Posterior cingulate gyrus (tissue), 11 donors: ENCODE measurements at places on chromosomes 12 and 14.

- no peak for DNase-seq
These were observed 413 bp upstream of the TUBA1C start for GRCh38 chr12:49264466-49264872.

- no peak for DNase-seq
These were observed 19.5 kb upstream of the GAS2L3 start for GRCh38 chr12:100553936-100554335.

DNA sequence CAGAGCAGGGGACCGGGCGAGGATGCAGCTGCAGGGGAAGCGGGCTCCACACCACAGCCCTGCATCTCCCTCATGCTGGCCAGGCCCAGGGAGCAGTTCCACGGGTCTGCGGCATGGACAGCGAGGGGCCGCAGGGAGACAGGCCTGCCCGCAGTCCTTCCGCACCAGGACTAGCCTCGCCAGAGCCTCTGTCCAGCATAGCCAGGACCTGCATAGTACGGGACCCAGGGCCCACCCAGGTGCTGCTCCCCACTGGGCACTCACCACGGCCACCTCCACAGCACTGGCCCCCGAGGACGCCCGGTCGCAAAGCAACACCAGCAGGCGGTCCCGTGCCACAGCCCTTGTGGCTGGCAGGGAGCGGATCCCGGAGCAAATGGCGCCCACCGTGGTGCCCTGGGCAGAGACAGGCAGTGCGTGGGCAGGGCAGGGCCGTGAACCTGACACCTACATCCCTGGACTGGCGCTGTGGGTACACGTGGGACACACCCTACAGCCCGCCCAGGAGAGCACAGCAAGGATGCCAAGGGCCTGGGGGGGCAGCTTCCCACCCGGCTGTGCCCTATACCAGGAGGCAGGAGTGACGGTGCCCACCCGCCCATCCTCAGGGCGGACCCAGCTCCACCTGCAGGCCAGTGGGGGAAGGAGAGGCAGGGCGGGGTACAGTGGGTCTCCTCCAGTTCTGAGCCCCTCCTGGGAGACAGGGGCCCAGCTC lies 23.8 kb downstream of the JAG2 start:
- no peak for DNase-seq

DNA sequence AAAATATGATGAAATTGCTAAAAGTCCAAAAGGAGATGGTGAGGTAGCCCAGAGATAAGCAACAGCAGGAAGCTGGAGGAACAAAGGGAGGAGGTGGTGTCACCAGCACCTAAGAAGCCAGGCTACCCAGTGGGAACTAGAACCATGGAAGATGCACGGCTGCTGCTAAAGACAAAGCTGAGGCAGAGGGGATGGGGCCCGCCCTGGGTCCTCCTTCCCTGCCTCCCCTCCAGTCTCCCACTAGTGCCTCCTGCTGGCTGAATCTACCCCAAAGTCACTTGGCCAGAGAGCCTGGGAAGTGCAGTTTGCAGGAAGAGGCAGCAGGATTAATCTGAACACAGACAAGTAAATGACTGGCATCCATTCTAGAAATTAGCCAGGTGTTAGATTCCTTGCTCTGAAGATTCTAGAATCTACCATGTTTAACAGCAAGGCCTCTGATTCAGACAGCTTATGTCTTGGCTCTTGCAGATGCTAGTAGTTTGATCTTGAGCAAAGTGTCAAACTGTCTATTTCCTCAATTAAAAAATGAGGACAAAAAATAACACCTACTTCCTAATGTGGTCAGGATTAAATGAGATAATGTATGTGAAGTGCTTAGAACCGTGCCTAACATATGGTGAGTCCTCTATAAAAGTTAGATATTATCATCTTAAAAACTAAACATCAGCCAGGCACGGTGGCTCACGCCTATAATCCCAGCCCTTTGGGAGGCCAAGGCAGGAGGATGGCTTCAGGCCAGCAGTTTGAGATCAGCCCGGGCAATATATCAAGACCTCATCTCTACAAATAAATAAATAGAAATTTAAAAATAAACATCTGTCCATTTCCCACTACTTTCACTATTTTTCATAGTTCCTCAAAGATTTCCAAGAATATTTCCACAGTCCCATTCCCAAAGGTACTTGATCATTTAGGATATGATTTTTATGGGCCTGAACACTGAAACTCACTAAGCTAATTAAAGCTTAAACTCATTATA lies 5.8 kb upstream of the LRP10 start:
- no peak for DNase-seq

DNA sequence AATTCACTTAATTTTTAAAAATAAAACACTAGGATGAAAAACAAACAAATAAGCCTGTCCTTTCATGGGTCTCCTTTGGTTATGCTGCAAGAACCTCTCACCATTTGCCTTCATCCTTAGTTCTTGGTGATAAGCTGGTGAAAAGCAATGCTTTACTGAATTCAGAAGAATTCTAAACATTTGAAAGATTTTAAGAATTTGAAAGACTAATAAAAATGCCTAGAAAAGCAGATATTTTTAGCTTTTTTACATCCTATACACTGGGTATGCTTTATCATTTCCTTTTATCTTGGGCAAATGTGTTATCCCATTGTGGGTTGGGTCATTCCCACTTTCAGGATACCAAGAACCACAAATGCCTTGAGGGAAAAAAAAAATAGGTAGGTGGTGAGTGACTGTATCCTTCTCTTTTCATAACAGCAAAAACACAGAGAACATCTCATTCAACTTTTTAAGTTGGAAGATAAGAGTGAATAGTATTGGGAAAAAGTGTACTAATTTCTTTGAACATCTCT lies 197.1 kb upstream of the ABCD2 start:
- no peak for DNase-seq

GRCh38 chr12:12807970-12808702 lies 5.0 kb upstream of the DDX47 start:
- no peak for DNase-seq

GRCh38 chr12:88451205-88451604 lies 129.1 kb downstream of the KITLG start:
- no peak for DNase-seq

- peak; percentile 49 for DNase-seq
These were observed 1.0 kb downstream of the FAIM2 start for GRCh38 chr12:49902399-49903350.

DNA sequence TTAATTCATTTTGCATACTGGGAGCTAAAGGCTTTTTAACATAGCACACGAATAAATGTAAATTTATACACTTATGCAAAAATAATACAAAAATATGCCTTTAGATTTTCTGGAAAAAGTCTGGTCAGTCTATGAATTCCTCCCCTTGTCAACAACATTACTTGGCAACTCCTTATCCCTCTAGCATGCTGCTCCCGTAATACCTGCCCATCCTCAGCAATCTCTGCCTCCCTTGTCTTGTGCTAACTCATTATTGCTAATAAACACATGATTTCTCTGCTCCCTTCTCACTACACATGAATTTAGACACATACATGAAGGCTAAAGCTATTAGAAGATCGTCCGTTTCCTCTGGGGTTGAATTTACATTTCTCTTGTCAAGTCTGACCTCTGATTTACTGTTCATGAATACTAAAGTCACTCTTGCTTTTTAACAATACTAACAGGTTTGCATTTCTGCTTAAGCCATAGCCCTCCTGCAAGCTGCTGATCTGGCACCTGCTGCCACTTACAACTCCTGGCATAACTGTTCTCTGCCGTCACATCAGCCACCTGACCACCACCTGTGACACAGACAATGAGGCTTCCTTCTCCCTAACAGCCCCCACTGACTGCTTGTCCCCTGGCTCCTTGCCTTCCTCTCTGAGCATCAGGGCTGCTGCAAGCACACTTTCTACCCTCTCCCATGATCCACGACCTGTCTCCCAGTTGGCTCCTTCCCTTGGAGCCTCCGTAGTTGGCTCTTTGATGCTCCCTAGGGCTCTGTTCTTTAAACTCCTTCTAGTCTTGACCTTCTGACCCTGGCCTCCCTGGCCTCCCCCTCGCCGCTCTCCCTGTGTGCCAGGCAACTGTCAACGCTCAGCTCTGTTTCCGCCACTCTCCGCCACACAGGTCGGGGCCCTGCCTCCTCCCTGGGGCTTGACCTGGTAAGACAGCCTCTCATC lies 177.6 kb downstream of the CALM1 start:
- DNase-seq: no peak

DNA sequence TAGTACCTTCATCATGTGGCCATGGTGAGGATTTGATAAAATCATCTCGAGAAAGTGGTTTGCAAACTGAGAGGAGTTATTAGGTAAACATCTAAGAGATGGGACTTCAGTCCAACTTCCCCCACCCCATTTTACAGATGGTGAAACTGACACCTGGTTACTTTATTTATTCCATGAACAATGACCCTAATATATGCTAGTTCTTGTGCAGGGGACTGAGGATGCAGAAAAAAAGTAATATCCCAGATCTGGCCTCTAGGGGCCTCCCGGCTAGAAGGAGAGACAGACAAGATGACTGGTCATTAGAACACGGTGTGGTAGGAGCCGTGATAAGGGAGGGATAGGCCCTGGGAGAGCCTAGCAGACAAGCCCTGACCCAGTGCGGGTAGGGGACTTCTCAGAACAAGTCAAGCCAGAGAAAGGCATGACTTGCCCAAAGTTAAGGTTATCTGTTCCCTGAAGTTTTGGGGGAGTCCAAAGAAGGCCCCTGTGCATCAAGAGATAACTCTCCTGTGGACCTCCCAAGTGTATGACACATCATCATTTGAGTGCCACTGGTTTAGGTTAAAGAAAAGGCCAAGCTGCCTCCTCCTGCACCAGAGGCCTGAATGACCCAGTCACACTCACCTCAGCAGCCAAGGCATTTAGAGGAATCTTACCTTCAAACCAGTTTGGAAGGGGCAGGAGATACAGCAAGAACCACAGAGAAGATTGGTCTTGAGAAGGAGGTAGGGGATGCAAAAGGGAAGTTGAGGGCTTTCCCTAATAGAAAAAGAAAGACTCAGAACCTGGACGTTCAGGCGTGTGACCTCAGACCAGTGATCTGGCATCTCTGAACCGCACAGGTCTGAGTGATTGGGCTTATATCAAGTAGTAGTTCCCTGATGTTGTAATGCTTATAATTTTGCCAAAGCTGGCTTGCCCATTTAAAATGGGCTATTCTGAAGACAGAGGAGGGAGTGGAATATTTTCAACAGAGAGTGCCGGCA lies 1.6 kb downstream of the CMKLR1 start:
- DNase-seq: no peak

- no peak for DNase-seq
These were observed 59.6 kb upstream of the NCOR2 start for GRCh38 chr12:124626971-124627411.

DNA sequence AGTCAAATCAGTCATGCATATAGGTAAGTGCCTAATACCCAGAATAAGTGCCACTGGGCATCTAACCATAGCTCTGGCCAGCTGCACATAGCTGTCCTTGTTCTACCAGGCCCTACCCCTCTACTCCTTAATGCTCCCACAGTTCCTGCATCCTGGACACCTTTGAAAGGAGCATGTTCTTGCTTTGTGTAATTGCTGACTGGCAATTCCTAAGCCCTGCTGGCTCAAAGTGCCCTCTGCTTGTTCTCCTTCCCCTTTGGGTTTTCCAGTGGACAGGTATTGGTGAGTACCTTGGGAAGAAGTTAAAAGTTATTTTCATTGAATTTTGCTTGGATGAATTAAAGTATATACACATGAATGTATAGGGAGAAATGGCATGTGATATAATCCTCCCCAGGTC lies 516.4 kb downstream of the ETNK1 start:
- no peak for DNase-seq

GRCh38 chr12:130545475-130545874 lies 170.6 kb downstream of the RIMBP2 start:
- DNase-seq: no peak
